Activated CD4-positive, alpha-beta T cell treated with anti-CD3 and anti-CD28 coated beads for 24 hours (primary cell): ENCODE measurements at places on chromosomes 3 and 15.

GRCh38 chr3:23071296-23071695, 131.8 kb upstream of the UBE2E2 start:
- no peak for DNase-seq

DNA sequence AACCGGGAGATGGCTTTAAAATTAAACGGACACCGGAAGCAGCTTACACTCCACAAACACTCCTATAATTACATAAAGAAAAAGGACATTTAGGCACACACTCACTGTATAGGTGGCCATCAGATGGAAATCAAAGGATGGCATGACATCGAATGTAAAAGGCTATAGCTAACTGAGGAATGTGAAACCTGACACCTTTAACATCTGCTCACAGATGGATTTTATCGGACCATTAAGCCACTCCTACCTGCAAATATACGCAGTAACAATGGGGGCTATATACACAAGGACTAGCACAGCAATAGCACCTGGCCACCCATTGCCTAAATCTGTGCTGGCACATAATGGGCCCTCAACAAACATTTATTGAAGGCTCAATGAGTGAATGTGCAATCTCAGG, 14.5 kb upstream of the RBSN start:
- no peak for DNase-seq

GRCh38 chr15:69092159-69092558, 68.3 kb upstream of the GLCE start:
- no peak for DNase-seq

DNA sequence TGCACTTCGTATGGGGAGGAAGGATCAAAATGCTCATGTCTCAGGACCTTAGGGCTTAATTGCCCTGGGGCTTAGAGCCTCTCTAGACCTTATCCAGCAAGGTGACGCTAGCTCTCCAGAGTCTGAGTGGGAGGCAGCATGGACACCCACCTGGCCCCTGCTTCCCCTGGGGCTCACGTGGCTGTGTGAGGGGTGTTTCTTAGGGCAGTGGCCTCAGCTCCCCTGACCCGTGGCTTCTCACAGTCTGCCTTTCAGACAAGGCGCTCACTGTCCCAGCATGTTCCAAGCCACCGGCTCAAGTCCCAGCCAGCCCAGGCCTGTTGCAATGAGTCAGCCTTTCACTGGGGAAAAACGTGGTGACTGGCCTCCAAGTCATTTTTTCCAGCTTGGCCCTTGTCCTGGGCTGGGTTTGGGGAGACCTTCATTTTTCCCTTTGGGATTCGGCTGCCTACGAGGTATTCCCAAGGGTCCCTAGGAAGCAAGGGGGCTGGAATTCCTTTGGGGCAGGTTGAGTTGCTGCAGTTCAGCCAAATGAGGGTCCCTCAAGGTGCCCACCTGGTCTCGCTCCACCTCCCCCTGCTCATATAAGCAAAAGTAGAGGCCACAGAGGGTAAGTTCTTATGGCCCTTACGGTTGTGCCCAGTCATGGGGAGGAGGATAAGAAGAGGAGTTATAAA, 15.7 kb downstream of the BHLHE40 start:
- no peak for DNase-seq
